ENCODE measurements at places on chromosomes 12 and 14.
A peak's percentile ranks its signal among the peaks of the same experiment; 100 is the strongest.

GRCh38 chr12:55996201-55996714, 818 bp upstream of the SUOX start:
- DNase-seq = peak; percentile 73

GRCh38 chr14:104660597-104660996, 28.8 kb upstream of the INF2 start:
- DNase-seq = peak; percentile 75

GRCh38 chr12:78181544-78182162, 351.0 kb downstream of the NAV3 start:
- DNase-seq = no peak

- no peak for DNase-seq
Observed at GRCh38 chr12:70045036-70045435, 198.2 kb upstream of the CNOT2 start.

DNA sequence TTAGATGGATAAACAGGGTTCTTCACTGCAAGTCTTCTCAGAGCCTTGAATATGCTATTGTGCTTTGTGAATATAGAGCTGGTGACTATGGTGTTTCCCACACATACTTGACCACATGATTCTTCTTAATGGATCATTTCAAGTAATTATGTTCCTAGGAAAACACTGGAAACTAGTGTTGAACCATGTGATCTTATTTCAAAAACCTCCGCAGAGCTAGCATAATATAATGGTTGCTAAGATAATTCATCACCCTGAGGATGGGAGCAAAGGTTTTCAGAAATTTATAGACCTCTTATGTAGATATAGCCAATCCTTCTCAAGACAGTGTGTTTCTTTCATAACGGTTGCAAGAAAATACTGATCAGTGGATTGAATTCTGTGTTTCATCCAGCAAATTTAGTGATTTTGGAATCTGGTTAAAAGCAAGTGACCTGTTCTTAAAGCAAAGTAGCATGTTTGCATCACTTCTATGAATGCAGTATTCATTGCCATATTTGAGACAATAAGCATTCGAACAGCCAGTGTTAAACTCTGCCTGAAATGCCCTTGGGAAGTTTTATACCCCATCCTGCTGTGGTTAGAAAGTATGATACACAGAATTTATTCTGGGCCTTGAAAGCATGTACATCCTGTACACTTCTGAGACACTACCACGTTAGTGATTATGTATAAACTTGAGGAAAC, 341.0 kb upstream of the E2F7 start:
- DNase-seq = no peak

- no peak for DNase-seq
Observed at GRCh38 chr14:62206456-62206855, 444.2 kb downstream of the SNAPC1 start.

GRCh38 chr14:56099081-56099797, 19.0 kb upstream of the PELI2 start:
- DNase-seq = no peak

DNA sequence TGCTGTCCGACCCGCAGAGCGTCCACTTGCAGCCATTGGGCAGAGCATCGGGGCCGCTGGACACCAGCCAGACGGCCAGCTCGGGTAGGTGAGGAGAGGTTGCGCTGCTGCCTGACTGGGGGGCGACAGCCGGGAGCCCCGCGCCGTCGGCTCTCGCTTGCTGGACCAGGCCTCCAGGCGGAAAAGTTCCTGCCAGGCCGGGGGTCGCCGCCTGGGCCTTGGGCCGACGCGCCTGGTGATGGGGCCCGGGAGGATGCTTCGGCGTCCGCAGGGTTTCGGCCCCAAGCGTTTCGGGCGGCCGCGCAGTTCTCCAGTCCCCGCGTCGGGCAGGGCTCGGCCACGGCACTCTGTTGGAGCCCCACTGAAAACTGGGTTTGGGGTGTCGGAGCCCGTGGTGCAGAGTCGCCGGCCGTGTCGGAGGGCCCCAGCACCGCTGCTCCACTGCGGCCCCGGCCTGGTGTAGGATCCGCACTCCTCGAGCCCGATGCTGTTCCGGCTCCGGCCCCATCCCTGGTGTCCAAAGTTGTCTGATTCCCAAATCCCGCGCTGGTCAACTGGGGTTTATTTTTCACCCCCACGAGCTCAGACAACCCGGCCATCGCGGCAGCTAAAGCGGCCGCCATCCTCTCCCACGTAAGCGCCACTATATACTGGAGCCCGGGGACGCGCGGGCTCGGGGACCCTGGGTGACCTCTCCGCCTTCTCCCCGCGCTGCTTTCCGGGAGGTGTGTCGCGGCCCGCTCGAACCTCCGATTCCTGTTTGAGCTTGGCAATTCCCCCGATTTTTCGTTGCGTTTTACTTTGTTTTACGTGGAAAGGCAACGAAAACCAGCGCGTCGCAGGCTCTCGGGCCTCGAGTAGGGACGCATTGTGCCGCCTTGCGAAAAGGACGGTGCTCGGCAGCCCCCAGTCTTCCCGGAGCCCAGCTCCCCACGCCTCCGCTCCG, 872 bp downstream of the VSX2 start:
- DNase-seq = peak; percentile 40

DNA sequence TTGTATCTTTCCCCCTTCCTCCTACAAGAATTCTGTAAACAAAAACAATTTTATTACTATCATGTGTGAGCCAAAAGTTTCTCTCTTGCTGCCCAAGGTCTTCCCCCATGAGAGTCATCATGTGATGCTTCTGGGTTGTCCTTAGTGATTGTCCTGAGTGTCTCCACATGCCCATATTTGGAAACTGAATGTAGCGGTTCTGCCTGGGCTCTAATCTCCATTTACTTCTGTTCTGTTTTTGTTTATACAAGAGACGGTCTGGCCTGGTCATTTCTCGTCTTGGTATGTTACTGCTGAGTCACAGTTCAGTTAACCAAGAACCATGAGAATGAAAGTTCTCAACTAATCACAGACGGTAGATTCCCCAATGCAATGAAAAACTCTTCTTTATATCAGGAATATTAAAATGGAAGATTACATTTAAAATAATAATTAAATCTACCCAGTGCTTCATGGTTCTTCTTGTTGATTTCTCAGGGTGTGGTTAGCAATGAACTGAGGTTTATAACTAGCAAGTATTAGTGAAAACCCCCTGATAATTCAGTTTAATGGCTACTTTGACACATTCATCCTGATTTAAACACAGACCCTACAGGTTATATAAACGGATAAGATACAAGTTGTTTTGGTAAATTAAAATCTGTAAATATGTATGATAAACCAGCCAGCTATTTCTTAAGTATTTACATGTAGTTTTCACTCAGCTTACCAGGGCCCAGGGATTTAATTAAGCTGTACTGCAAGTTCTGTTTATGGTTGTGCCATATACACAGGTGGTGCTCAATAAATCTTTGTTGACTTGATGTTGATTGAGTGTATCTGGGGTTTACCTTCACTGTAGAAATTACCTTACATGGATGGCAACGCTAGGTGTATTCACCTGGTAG, 81.1 kb downstream of the PELI2 start:
- DNase-seq = peak; percentile 18

GRCh38 chr14:93103392-93104080, 12.2 kb downstream of the ITPK1 start:
- peak; percentile 86 for DNase-seq

DNA sequence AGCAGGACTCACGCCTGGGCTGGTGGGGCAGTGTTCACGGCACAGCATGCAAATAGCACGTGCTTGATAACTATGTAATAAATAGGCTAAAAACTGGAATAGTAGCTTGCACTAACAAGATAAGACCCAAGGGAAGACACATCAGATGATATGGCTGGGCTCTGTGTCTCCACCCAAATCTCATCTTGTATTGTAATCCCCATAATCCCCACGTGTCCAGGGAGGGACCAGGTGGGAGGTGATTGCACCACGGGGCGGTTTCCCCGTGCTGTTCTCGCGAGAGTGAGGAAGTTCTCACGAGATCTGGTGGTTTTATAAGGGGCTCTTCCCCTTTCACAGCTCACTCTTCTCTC, 46.9 kb downstream of the RIMBP2 start:
- no peak for DNase-seq
